ENCODE measurements at places on chromosomes 1 and 21.
A peak's percentile ranks its signal among the peaks of the same experiment; 100 is the strongest.

- peak; percentile 45 for DNase-seq
Measured at GRCh38 chr1:59699227-59699847, 115.4 kb upstream of the HOOK1 start.

DNA sequence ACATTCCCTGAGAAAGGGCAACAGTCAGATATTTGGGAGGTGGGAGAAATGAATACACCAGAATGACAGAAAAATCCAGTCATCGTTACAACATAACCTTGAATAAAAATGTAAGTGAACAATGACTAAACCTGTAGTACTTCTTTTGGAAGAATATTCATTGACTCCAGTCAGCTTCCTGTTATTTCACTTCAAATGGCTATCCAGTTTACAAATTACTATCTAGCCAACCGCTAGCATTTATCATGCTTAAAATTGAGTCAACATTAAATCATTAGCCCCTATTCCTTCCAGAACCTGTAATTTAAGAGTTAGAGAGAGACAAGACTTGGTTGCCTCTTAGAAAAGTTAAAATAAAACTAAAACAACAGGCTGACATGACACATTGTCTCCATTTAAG lies 33.6 kb downstream of the WLS start:
- no peak for DNase-seq

- no peak for DNase-seq
Measured at GRCh38 chr1:46342084-46342656, 1.6 kb downstream of the NSUN4 start.

DNA sequence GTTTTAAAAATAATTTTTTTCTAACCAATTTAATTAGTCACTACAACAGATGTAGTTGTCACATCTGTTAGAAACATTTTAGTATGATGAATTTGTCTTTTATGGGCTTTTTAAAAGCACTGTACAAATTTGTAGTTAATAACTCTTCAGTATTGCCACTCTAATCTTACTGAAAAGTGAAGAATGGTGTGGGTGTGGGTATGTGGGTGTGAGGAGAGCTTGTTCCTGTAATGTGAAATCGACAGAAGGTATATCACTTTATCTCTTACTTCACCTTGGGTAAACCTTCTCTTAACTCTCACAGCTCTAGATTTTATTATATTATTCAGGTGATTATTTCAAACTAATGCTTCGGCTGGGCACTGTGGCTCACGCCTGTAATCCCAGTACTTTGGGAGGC lies 42.5 kb downstream of the TMEM200B start:
- DNase-seq = no peak

- DNase-seq = no peak
Measured at GRCh38 chr1:230915078-230915477, 46.8 kb upstream of the C1orf198 start.

DNA sequence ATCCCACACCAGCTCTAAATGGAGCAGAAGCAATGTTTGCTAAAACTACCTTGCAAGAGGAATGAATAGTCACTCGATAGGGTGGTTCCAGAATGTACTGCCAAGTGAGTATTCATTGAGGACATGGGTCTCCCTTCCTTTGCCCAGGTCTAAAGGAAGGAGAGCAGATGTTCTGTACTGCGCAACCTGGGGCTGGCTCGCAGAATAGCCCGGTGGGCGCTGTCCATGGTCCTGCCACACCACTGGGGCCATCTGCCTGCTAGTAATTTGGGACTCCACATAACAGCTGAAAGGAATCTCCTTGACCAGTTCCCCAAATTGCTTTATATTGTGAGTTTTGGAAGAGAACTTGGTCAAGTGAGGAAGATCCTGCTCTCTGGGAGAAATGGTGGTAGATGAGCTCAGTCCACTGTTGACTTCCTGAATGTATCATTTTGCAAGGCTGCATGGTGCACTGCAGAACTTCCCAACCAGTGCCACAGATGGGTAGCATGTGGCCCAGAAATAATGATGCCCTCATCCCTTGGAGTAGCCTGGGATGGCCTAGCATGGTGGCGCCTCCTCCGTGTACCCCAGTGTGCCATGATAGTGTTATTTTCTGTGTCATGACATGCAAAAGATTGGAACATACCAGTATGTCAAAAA lies 5.7 kb downstream of the SLC6A17 start:
- no peak for DNase-seq

GRCh38 chr1:4146614-4147013 lies 246.5 kb upstream of the C1orf174 start:
- no peak for DNase-seq

DNA sequence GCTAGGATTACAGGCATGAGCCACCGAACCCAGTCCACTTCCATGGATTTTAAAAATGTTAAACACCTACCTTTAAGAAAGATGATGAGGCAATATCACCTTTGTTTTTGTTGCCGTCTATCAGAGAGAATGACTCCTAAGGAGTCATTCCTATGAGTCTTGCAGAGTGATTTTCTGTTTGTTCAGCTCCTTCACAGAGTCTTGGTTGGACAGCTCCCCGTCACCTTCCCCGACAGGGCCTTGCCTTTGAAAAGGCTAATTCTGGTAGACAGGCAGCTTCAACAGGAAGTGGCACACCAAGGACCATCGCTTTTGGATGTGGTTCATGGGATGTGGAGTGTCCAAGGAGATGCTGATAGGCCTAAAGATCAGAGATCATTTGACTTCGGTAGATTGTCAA lies 17.5 kb downstream of the ZBTB18 start:
- no peak for DNase-seq

DNA sequence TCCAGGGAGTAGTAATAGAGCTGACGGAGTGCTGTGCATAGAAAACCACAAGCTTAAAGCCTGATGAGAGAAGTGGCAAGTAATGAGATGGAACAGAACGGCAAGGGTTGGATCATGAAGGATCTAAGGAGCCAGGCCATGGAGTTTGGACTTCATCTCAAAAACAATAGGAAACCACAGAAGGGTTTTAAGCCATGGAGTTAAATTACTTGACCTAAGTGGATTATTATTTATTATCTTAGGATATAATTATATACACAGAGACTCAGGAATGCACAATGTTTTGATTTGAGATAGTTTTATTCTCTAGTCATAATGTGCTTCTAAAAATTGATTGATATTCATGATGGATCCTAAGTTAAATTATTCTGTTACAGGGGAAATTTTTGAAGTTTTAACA lies 242.4 kb downstream of the PLPP3 start:
- DNase-seq = no peak

- DNase-seq = no peak
Measured at GRCh38 chr1:89490389-89490788, 34.2 kb upstream of the LRRC8B start.

- no peak for DNase-seq
Measured at GRCh38 chr21:42632336-42632751, 21.1 kb upstream of the PDE9A start.

DNA sequence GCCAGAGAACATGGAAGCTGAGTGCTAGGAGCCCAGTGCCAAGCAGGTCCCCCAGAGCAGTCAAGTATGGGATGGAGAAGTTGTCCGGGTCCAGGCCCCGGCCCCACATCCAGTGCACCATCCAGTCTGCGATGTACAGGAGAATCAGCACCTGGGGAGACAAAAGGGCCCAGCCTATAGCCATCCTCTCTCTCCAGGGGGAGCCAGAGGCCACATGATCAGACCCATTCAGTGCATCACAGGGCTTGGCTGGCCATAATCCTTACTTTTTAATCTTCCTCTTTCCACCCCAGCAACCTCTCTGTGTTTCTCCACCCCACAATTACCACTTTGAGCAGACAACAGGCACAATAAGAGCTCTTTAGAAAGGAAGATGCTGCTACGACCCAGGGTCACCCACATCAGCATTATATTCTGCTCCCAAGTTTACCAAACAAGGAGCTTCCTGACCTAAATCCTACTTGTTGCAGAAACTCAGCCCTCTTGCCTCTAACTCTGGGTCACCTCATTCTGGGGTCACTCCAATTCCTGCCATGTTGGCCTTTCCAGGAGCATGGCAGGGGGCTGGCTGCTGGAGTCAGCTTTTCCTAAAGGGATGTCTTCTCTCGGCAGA lies 16.4 kb upstream of the RAB29 start:
- DNase-seq = peak; percentile 46

DNA sequence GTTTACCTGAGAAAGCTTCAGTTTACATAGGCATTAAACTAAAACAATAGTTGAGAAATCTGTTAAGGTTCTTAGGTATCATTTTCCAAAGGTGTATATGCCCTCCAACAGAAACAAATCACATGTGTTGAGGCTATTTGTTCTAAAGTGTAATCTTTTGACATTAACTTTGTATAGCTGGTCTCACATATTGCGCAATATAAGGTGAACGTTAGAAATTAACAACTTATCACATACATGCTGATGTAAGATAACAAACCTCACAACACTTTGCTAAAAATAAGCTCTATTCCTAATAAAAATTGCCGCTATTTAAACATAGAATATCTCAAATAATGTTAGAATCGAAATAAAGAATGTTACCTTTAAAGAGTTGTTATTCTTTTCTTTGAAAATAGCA lies 340.6 kb downstream of the SRGAP2C start:
- DNase-seq = no peak

DNA sequence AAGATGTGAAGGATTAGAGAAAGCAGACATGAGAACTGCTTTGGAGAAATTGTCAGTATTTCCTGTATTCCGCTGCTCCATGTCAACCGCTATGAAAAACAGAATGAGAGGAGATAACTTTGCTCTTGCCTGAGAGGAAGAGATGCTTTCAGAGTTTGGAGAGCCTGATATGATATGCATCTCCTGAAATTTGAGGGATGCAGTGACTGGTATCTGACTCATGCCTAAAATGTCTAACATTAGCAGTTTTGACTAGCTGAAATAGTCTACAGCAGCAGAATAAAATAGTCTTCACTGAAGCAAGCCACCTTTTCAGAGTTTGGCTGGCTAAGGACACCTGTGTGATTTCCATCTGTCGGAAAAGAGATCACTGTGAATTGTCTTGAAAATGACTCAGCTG lies 165.8 kb upstream of the LRRC7 start:
- no peak for DNase-seq

- no peak for DNase-seq
Measured at GRCh38 chr1:246151796-246152434, 355.2 kb downstream of the SMYD3 start.

GRCh38 chr21:42525676-42526378 lies 12.2 kb downstream of the SLC37A1 start:
- DNase-seq = no peak

DNA sequence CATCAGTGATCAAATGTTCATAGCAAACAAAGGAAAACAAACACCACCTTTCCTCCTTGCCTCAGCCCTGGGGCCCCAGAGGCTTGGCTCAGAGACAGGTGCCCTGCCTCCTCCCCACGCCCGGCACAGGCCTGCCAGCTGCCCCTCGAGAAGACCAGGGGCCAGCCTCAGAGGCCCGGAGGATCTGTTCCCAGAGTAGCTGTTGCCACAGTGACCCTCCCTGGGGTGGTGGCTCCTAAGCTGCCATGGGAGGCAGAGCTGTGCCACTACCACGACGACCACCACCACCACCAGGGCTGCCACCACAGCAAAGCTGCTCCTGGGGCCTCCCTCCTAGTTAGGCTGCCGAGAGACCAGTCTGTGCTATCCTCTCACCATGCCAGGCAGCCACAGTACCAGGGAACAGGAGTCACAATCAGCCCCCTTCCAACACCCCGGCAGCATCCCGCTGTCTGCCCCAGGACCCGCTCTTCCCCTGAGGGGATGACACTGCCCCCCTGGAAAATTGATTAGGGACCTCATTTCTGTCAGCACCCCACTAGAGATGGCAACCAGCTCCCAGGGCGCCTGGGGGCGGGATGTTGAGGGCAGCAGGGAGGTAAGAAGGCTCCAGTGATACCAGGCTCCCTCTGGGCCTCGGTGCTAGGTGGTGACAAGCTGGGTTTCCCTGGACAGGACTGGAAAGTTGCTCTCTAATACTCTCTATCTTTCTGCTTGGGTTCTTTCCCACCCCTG lies 30.5 kb downstream of the KCNC4 start:
- no peak for DNase-seq

- DNase-seq = no peak
Measured at GRCh38 chr1:232655028-232655745, 25.3 kb upstream of the SIPA1L2 start.

Measured in Panc1 (cell line).